NCI-H1694 treated with DMSO at 0.1 percent for 48 hours (cell line): ENCODE measurements at places on chromosomes 7 and 10.

GRCh38 chr10:71632200-71632820 lies 87.3 kb downstream of the C10orf105 start:
- DNase-seq = no peak

GRCh38 chr7:13153266-13153665 lies 465.8 kb downstream of the ARL4A start:
- DNase-seq = no peak

- DNase-seq = no peak
These were observed 81.0 kb downstream of the HACD1 start for GRCh38 chr10:17536221-17536620.

- DNase-seq = no peak
These were observed 97.0 kb downstream of the ABLIM1 start for GRCh38 chr10:114561008-114561523.

- DNase-seq = no peak
These were observed 29.5 kb downstream of the ZCCHC24 start for GRCh38 chr10:79415736-79416577.

DNA sequence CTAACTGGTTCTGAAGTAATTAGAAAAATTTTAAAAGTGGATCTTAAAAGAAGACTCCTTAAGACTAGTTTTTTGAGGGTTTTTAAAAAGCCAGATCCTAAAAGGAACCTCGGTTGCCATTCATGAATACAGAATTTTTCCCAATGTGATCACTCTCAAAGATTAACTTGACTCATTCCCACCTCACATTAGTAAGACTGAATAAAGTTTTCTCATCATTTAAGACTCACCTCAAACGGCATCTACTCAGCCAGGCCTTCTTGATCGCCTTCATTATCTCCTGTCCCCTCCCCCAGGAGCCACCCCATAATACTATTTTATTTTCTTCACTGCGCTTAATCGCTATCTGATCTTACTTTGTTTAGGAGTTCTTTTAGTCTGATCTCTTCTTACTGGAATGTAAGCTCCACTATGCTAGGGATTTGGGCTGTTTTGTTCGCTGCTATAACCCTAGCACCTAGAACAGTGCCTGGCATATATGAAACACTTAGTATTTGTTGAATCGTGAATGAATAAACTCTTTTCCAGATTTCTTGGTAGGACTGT lies 55.9 kb upstream of the PCGF5 start:
- no peak for DNase-seq

GRCh38 chr7:133275008-133275407 lies 22.1 kb downstream of the EXOC4 start:
- DNase-seq = no peak

GRCh38 chr7:122746948-122747347 lies 44.2 kb upstream of the RNF148 start:
- DNase-seq = no peak

- DNase-seq = no peak
These were observed 49.3 kb upstream of the ITPRID1 start for GRCh38 chr7:31464601-31465000.

GRCh38 chr10:127310430-127310829 lies 114.0 kb upstream of the INSYN2A start:
- DNase-seq = no peak

GRCh38 chr7:88046839-88047573 lies 113.0 kb downstream of the ADAM22 start:
- DNase-seq = no peak

DNA sequence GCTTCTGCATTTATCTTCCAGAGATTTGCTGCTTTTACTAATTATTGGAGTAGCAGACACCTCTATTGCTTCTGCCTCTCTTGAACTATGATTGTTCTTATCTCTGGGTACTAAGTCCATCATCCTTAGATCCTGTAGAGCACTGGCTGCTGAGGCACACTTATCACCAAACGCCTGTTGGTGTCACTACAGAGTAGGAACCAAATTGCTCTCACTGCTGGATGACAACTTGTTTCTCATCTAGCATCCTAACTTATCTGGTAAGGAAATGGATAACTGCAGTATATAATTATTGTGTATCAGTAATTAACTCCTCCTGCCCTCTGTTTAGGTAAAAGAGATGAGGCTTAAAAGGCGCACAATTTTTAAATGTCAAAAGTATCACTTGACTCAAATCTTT lies 1059.4 kb downstream of the NRG3 start:
- peak; percentile 8 for DNase-seq

GRCh38 chr10:36636879-36637278 lies 488.5 kb upstream of the ANKRD30A start:
- no peak for DNase-seq

GRCh38 chr7:10121631-10122030 lies 852.0 kb upstream of the PHF14 start:
- DNase-seq = no peak

- no peak for DNase-seq
These were observed 12.0 kb upstream of the AKR1B1 start for GRCh38 chr7:134470864-134471263.

DNA sequence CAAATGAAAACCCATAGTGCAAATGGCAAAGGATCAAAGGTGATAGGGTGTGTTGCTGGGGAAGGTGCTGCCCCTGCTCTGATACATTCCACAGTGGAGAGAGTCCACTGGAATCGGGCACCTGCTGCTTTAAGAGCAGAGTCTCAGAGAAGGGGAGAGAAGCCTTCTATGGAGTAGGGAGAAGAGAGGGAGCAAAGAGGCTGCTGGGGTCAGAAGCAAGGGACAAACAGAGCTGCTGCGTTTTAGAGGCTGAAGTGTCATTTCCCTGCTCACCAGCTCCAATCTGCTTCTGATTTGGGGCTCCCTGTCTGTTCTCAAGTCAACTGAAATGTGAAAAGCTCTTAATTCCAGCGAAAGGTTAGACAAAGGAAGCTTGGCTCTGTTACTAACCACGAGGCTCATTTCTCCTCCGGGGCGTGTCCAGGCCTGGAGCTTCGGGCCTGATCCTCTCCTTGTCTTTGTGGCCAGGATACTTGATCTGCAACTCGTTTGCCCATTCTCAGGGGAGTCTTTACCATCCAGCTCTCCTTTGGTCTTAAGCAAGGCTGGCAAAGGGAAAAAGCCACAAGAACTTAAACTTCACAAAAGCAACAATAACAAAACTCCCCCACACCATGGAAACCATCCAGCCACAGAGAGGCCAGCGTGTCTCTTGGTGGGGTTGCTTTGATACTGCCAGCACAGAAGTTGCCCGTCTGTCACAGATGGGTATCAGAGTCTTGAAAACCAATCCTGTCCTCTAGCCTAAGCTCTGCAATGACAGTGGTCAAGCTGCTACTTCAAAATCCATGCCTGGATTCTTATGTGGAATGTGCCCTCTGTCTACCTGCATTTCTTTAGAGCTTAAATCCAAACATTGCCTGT lies 692.6 kb downstream of the SUGCT start:
- DNase-seq = no peak

DNA sequence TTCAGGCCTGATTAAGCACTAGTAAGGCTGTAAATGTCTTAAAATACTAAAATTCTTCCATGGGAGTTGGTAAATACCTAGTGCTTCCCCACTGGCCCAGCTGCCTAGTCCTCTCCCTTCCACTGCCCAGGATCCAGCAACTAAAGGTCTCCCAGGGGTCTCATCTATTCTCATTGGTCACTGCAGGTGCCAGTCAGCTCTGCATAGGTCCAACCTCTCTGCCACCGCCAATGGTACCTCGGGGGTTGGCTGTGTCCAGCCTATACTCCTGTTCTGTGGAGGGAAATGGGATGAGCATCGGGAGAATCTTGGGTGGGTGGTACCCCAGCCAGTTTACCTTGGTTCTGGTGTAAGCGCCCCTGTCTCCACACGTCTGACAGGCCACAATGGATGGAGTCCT lies 6.1 kb upstream of the CREB5 start:
- DNase-seq = no peak

DNA sequence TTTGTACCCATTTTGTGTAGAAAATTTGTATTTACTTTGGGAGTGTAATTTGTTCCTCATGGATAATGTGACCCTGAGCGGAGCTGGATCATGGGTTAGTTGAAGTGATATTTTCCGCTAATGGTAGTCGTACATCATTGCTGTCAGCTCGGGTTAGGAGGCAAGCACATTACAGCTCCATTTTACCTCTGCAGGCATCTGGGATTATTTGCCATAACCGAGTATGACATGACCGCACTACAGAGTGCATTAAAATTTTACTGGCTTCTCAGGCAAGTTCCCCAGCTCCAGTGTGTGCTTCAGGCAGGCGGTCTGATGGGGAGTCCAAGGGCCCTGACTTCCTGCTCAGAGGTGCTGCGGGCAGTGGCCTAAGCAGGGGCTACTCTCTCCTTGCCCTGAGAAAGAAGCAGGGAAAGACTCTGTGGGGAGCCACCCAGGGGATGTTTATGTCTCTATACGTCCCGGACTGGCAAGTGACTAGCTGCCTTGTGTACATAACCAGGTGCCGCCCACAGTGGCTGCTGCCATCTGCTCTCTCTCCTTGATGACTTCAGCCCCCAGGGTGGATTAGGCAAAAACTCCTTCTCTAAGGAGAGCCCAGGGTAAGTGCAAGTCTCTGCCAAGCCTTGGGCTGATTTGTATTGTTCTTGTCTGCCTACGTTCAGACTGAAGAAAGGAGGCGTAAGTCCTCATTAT lies 685.3 kb upstream of the GALNT17 start:
- peak; percentile 69 for DNase-seq

DNA sequence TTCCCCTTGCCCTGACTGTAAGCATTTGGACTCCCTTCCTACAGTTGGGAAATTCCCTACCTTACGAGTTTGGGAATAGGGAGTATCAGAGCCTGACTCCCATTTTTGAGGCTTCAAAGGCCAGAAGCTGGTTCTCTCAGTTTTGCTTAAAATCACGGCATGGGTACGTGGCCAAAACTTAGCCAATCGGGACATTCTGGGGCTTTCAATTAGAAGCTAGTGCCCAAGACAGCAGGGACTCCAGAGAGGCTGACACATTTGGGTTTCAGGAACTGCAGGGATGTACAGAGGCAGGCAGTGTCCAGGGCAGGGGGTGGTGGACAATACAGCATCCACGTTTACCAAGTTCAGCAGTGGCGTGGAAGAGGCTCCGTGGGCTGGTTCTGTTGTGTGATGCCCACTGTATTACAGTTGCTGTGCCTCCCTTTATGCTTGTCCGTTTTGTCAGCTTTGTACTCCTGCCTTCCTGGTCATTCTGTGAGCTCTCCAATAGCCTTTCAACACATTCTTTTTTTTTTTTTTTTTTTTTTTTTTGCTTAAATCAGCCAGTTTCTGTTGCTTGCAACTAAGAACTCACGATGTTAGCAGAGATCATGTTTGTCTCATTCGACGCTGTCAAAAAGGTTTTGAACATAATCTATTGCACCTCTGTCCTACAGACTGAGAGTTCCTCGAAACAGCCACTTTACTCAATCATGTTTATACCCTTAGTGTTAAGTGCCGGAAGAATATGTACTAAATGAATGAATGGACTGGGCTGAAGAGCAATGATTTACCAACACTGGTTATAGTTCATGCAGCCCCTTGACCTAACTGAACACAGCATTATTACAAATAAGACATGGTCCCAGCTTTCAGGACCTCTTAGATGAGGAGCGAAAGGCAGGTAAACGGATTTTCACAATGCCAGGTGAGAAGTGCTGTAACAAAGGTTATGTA lies 1.1 kb downstream of the GGCT start:
- no peak for DNase-seq

DNA sequence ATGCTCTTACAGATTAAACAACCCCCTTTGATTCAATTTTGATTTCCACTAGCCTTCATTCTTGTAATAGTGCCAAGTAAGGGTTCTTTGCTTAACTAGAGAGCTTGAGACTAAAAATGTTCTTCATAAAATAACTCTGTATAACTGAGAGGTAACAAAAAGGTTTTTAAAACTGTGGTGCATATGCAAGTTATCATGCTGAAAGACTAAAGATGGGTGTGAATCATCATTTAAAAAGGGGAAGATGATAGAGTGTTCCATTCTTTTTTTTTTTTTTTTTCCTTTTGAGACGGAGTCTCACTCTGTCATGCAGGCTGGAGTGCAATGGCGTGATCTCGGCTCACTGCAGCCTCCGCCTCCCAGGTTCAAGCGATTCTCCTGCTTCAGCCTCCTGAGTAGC lies 11.1 kb downstream of the MDFIC start:
- DNase-seq = no peak

GRCh38 chr7:72235351-72235750 lies 176.8 kb downstream of the CALN1 start:
- DNase-seq = no peak

DNA sequence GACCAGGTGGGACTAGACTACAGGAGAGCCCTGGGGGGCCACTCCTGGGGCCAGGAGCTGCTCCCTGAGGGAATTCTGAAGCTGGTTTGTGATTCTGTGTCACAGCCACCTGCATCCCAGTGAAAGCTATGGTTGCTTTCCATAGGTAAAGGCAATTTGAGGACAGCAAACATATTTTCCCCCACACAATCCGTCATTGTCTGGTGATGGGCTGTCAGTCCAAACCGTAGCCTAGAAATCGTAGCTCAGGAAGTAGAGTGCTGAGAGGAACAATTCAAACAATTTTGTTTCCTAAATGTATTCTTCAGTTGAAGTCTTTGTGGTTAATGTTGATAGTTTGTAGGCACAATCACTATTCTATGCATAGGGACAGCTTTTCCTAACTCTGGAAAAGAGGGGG lies 106.0 kb upstream of the INSYN2A start:
- no peak for DNase-seq

DNA sequence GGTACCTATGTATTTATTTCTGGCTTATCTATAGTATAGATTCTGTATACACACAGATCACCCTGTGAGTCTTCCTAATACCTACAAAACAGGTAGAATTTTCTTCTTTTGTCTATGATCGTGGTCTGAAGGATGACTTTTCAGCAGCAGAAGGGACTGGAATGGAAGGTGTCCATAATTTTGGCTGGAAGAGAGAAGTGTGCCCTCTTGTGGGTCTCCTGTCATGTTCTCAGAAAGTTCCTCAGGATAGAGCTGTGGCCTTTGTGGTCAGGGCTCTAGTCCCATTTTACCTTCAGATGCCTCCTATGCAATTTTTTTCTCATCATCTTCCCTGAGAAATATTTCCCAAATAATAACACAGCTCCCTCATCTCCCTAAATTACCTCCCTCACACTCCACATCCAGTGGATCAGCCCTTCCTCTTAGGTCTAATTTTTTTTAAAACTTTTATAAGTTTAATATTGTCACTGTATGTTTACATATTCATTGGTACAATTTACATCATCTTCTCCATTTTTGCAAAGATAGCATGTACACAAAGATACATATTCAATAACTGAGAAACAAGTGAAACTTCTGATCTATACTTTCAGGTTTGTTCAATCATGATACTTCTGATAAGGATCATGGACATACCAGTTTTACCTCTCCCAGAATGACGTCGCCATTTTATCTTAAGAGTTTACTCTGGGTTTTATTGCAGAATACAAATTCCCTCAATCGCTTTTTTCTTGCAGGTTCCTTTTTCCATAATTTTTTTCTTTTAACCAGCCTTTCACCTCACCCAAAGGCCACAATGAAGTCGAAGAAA lies 112.7 kb downstream of the REEP3 start:
- DNase-seq = peak; percentile 39

GRCh38 chr10:60606343-60607080 lies 171.8 kb upstream of the CDK1 start:
- DNase-seq = peak; percentile 59
